Heart right ventricle (tissue), 16 donors: ENCODE measurements at places on chromosomes 16 and 17. TPM values are rescaled to one million over a fixed set of nuclear protein-coding genes. Genes with fewer than 3 reads are reported as not detected.

DNA sequence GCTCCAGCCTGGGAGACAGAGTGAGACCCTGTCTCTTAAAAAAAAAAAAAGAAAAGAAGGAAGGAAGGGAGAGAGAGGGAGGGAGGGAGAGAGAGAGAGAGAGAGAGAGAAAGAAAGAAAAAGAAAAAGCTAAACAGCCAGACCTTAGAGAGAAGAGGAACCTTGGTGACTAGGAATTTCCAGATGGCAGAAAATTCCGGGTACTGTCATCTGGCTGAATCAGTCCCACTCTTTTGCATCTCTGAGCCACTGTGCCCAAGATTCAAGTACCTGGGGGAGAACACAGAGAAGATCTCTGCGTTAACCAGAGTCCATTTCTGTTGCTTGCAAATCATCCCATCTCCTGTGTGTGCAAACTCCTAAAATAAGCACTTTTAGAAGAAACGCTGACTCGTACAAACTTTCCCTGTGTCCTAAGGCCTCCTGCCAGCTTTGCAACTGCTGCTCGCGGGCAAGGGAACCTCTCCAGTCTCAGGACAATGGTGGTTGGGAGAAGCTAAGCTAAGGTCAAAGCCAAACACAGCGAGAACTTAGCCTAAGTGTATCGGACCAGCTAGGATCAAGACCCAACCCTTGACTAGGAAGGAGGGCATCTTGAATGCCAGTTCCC is 18.0 kb downstream of the BMERB1 start:
- DNase-seq, result no peak

DNA sequence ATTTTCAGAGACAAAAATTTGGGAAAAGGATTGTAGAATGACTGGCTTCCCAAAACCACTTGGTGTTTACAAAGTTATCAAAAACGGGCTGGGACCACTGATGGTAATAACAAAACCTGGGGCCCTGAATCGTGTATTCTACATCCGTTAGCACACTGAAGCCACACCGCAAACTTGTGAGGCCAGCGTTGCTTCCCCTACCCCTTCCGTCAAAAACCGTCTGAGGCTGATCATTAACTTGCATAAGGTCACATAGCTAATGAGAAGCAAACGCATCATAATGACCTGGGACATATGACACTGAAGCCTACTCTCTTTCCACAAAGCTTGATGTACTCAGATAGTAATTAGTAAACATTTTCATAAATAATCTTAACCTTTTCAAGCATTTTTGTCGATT is 704.3 kb downstream of the MAF start:
- DNase-seq, result no peak

- no peak for DNase-seq
Observed at GRCh38 chr17:57253362-57254065, 2.8 kb upstream of the MSI2 start.

MYH8 gene
- total RNA-seq, result not detected

DNA sequence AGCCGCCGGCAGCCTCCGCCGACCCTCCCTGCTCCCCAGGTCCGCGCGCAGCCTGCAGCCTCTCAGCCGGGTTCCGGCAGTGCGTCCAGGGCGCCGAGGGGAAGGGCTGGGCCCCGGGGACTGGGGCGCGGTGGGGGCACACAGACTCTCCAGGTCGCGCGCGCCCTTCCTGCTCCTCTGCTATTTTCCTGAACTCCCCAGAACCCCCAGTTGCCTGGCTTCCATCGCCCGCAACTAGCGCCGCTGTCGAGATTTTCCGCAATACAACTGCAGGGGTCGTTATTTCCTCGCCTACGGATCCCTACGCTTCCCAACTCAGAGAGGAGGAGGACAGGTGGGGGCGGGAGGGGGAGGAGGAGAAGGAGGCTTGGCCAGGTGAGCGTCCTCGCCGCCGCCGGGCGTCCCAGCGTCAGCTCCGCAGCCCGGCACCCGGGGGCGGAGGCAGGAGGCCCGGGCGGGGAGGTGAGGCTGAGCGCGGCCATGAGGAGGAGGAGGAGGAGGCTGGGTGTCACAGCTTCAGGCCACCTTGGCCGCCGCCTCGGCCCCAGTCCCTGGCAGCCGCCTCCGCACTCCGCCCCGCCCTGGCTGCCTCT is at the start of gene CA10:
Gene CA10 (minus strand): TSS at position 265 of the 593 bp plus-strand sequence.
- DNase-seq, result no peak

DNA sequence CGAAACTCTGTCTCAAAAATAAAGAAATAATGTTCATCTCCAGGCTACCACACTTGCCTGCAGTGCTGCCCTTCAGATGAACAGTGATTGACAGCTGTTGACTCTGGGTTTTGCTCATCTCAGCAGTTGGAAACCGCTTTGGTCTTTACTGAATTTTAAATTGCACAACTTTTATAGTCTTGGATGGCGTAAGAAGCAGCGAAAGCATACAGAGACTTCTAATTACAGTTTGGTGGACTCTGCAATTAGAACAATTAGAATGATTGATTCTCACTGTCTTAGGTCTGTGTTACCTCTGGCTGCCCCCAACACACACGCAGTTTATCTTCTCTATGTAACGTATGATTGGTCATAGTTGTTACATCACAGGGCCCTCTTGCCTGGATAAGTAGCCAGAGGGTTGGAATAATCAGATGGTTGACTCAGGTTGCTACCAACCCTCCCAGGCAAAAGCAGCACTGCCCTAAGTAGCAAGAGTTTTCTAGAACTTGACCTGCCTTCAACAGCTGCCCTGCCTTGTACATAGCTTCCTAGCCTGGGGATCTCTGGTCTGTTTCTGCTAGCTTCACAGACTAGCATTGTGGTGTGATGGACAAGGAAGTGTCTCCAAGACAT is 1.9 kb upstream of the NAT9 start:
- no peak for DNase-seq

DNA sequence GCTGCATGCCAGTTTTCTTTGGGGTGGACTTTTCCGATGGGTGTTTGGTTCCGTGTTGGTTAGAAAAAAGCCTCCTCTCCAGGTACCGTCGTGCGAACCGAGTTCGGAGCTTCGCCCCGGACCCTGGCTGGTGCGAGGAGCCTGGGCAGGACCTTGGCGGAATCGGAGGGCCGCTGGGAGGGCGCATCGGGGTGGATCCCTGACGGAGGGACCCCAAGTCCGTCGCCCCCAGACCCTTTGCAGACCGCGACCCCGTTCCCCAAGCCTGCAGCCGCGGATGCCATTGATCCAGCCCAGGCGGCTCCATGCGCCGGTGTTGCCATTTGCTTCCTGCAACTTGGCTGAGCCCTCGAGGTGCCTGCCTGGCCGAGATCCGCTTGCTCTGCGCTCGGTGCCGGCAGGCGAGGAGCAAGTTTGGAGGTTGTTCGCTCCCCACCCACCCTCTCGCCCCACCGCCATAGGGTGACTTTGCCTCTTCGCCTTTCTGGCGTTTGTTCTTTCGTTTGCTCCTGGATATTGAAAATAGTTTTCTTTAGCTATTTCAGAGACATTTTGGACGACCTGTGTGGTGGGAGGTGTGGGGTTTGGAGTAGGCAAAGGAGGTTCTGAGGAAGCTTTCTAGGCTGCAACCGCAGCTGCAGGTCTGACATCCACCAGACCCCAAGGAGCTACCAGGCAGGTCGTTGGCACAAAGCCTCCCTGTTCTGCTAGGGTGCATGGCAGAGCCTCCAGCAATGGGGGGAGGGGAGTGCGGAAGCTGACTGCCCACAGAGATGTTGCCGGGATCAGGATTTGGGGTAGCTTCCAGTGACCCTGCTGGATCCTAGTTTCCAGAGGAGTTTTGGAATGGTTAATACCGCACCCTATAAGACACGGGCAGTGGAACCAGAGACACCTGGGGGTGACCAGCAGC is 58.2 kb downstream of the RAP1GAP2 start:
- peak; percentile 49 for DNase-seq

- no peak for DNase-seq
Observed at GRCh38 chr16:89044418-89045180, 49.1 kb upstream of the ACSF3 start.

TMIGD1 gene
- not detected for total RNA-seq
